ENCODE measurements at places on chromosomes 7 and 10. TPM values are rescaled to one million over a fixed set of nuclear protein-coding genes. Genes with fewer than 3 reads are reported as not detected.
A peak's percentile ranks its signal among the peaks of the same experiment; 100 is the strongest.

Gene MUC12
- not detected for total RNA-seq

DNA sequence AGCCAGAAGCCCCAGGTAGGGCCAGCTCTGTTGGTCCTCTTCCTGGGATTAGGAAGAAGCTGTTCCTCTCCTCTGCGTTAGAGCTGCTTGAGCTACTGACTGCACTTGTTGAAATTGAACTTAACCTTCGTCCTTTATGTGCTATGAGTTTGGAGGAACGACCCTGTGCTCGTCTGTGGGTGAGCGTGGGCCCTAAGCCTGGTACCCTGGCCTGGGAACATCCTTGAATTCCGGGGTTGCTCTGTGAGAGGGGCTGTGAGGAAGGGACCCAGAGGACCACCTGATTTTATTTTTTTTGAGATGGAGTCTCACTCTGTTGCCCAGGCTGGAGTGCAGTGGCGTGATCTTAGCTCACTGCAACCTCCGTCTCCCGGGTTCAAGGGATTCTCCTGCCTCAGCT, 447.2 kb upstream of the FOXK1 start:
- no peak overlapping the region for H3K4me3 ChIP-seq
- no peaks in the 10 kb centered on the region for H3K36me3 ChIP-seq
- DNase-seq, result no peak

GRCh38 chr7:2559283-2559950, 638 bp downstream of the IQCE start:
- no peaks in the 10 kb centered on the region for H3K27me3 ChIP-seq
- H3K4me1 ChIP-seq, result peaks cover 28% of the 10 kb centered on the region
- DNase-seq, result peak; percentile 49
- peak overlapping the region; percentile 46 for H3K27ac ChIP-seq
- H3K36me3 ChIP-seq, result no peaks in the 10 kb centered on the region
- peak overlapping the region; percentile 77 for H3K4me3 ChIP-seq

Gene VWA2
- total RNA-seq, result not detected

GRCh38 chr10:48456361-48456804, 148.5 kb downstream of the ARHGAP22 start:
- DNase-seq, result no peak
- no peaks in the 10 kb centered on the region for H3K4me1 ChIP-seq
- no peak overlapping the region for H3K4me3 ChIP-seq
- no peak overlapping the region for H3K27ac ChIP-seq
- H3K36me3 ChIP-seq, result no peaks in the 10 kb centered on the region

Gene CTNNA3
- 2.6 TPM for total RNA-seq

- H3K4me3 ChIP-seq, result peak overlapping the region; percentile 59
- DNase-seq, result no peak
- H3K27me3 ChIP-seq, result no peaks in the 10 kb centered on the region
- H3K4me1 ChIP-seq, result peaks cover 77% of the 10 kb centered on the region
- H3K27ac ChIP-seq, result peak overlapping the region; percentile 73
Observed at GRCh38 chr10:3763852-3764625, 21.0 kb downstream of the KLF6 start.

DNA sequence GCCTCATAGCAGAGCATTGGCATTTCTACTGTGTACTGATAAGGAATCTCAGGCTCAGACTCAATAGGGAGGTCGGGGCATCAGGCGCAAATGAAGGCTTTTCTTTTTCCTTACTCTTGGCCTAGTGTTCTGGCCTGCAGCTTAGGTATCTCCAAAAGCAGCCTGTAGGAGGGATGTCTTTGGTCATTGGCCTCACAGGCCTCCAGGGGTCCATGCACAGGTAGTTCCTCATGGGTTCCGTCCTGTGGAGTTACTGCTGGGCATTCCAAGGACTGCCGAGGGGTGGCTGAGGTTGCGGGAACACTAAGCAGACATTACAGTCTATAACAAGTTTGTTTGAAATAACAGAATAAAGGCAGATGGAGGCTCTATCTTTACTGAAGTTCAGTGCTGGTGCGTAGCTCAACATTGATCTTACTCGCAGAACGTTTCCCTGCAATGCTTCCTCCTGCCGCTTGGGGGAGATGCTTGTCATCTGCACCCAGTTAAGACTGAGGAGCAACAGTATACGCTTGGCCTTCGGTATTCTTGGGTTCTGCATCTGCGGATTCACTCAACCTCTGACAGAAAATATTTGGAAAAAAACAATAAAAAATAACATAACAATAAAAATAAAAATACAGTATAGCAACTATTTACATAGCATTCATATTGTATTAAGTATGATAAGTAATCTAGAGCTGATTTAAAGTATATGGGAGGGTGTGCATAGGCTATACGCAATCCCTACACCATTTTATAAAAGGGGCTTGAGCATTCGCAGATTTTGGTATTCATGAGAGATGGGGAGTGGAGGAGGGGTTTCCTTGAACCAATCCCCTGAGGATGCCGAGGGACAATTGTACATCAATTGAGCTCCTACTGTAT, 58.9 kb downstream of the SH2D4B start:
- H3K4me1 ChIP-seq, result no peaks in the 10 kb centered on the region
- no peak overlapping the region for H3K27ac ChIP-seq
- no peak overlapping the region for H3K4me3 ChIP-seq
- no peaks in the 10 kb centered on the region for H3K36me3 ChIP-seq
- DNase-seq, result peak; percentile 59
- H3K27me3 ChIP-seq, result peaks cover 4% of the 10 kb centered on the region

GRCh38 chr10:69317175-69317604, 38.9 kb downstream of the HK1 start:
- peak overlapping the region; percentile 95 for H3K27ac ChIP-seq
- peaks cover 49% of the 10 kb centered on the region for H3K4me1 ChIP-seq
- H3K36me3 ChIP-seq, result peaks cover 23% of the 10 kb centered on the region
- H3K27me3 ChIP-seq, result no peaks in the 10 kb centered on the region
- peak; percentile 50 for DNase-seq

GRCh38 chr7:26197153-26198115, 3.1 kb downstream of the HNRNPA2B1 start:
- peaks cover 45% of the 10 kb centered on the region for H3K4me1 ChIP-seq

GRCh38 chr7:104550362-104550761, 222.0 kb downstream of the LHFPL3 start:
- H3K4me1 ChIP-seq, result no peaks in the 10 kb centered on the region
- H3K27ac ChIP-seq, result no peak overlapping the region
- no peaks in the 10 kb centered on the region for H3K27me3 ChIP-seq
- no peaks in the 10 kb centered on the region for H3K36me3 ChIP-seq
- DNase-seq, result no peak

GRCh38 chr10:128025951-128026350, 100.3 kb downstream of the MKI67 start:
- H3K27ac ChIP-seq, result no peak overlapping the region
- H3K4me3 ChIP-seq, result no peak overlapping the region
- H3K27me3 ChIP-seq, result no peaks in the 10 kb centered on the region
- H3K36me3 ChIP-seq, result no peaks in the 10 kb centered on the region
- DNase-seq, result no peak
- H3K4me1 ChIP-seq, result peaks cover 19% of the 10 kb centered on the region

DNA sequence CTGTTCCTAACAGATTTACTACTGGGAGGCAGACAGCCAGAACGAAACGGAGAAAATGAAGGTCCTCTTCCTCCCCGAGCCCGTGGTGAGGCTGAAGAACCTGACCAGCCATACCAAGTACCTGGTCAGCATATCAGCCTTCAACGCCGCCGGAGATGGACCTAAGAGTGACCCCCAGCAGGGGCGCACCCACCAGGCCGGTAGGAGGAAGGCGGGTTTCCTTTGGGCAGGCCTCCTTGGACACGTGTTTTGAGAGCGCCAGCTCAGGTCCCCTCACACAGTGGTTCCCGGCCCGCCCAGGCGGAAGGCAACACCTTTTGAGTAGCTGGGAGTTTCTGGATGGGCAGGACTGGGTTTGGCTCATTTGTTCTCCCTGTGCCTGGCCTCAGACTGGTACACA, 474.0 kb upstream of the FOXK1 start:
- no peaks in the 10 kb centered on the region for H3K27me3 ChIP-seq
- no peak overlapping the region for H3K27ac ChIP-seq
- H3K36me3 ChIP-seq, result no peaks in the 10 kb centered on the region
- H3K4me1 ChIP-seq, result peaks cover 7% of the 10 kb centered on the region
